ENCODE measurements at places on chromosomes 3 and 15.

- DNase-seq, result peak; percentile 46
Measured at GRCh38 chr3:20008646-20009045, 3.4 kb downstream of the PP2D1 start.

GRCh38 chr3:66450390-66451022, 50.3 kb downstream of the LRIG1 start:
- DNase-seq, result no peak

DNA sequence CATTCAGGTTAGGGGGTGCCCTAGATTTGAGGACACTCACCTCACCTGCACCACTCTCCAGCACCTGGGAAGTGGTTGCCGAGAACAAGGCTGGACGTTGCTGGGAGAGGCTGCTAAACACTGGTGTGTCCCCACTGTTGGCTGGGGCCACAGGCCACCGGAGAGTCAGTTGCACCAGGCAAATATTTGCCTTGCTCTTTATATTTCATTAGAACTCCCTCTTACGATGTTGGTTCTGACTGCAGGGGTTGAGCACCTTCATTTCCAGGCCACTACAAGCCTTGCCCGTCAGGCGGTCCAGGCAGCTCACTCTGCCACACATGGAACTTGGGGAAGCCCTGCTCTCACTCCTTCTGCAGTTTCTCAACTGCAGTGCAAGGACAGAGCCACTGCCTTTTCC, 30.7 kb downstream of the HCN4 start:
- no peak for DNase-seq

- peak; percentile 70 for DNase-seq
Measured at GRCh38 chr3:30548600-30548999, 57.8 kb upstream of the TGFBR2 start.

- no peak for DNase-seq
Measured at GRCh38 chr3:142053244-142053643, 96.1 kb downstream of the TFDP2 start.

Measured in erythroblast (primary cell).